ENCODE measurements at places on chromosomes 4 and X.

- H3K4me1 ChIP-seq, result no peaks in the 10 kb centered on the region
- H3K36me3 ChIP-seq, result peaks cover 1% of the 10 kb centered on the region
- H3K4me3 ChIP-seq, result no peak overlapping the region
- no peak overlapping the region for H3K27ac ChIP-seq
- H3K27me3 ChIP-seq, result no peaks in the 10 kb centered on the region
Measured at GRCh38 chr4:116101321-116101720, 984.1 kb downstream of the TRAM1L1 start.

DNA sequence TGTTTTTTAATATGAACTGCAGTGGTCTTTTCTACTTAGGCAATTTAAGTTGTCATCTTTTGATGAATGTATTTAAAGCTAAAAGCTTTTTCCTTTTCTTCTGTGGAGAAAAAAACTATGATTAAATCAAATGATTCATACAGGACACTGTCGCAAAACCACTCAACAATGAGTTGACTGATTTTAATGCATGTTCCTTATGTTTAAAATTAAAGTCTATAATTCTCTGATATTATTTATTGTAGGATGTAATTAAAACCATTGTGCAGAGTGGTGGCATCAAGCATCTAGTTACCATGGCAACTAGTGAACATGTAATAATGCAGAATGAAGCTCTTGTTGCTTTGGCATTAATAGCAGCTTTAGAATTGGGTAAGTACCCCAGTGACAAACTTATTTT lies 172.5 kb downstream of the RAP1GDS1 start:
- no peak overlapping the region for H3K4me3 ChIP-seq
- DNase-seq, result no peak
- peaks cover 3% of the 10 kb centered on the region for H3K4me1 ChIP-seq

- no peaks in the 10 kb centered on the region for H3K36me3 ChIP-seq
- H3K27ac ChIP-seq, result no peak overlapping the region
- H3K4me1 ChIP-seq, result no peaks in the 10 kb centered on the region
Measured at GRCh38 chr4:15893962-15894361, 44.6 kb downstream of the FGFBP1 start.

- peaks cover 3% of the 10 kb centered on the region for H3K4me1 ChIP-seq
- H3K27me3 ChIP-seq, result no peaks in the 10 kb centered on the region
- no peaks in the 10 kb centered on the region for H3K36me3 ChIP-seq
- no peak for DNase-seq
- H3K27ac ChIP-seq, result no peak overlapping the region
- no peak overlapping the region for H3K4me3 ChIP-seq
Measured at GRCh38 chrX:121457096-121457495, 409.7 kb downstream of the GLUD2 start.

- H3K4me3 ChIP-seq, result no peak overlapping the region
- H3K36me3 ChIP-seq, result no peaks in the 10 kb centered on the region
- H3K27me3 ChIP-seq, result no peaks in the 10 kb centered on the region
- H3K27ac ChIP-seq, result no peak overlapping the region
Measured at GRCh38 chr4:166128403-166128802, 255.4 kb downstream of the TLL1 start.
